Activated CD4-positive, alpha-beta T cell treated with anti-CD3 and anti-CD28 coated beads, Interleukin-2, amount 50 U/mL, for 4 hours (primary cell): ENCODE measurements at places on chromosomes 3 and 15.

GRCh38 chr3:146117406-146118285, 43.3 kb downstream of the PLOD2 start:
- no peak for DNase-seq

DNA sequence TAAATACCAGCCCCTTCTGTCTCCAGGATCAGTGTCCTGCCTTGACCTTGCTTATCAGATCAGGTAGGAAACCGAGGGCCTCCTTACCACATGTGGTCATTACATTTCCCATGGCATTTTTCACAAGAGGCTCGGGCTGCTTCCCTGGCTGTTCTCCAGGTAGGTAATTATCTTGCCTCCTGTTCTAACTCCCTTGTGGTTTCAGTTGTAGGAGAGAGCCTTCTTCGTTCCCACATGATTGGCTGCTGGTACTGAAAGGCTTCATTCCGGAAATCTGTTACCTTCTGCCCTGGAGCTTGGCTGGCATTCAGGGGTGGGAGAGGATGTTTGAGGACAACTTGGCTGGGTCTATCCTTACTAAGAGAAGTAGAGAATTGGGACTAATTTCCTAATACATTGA, 46.8 kb upstream of the RORA start:
- DNase-seq = no peak

- DNase-seq = no peak
These were observed 314.7 kb upstream of the CFAP20DC start for GRCh38 chr3:59364496-59364895.

DNA sequence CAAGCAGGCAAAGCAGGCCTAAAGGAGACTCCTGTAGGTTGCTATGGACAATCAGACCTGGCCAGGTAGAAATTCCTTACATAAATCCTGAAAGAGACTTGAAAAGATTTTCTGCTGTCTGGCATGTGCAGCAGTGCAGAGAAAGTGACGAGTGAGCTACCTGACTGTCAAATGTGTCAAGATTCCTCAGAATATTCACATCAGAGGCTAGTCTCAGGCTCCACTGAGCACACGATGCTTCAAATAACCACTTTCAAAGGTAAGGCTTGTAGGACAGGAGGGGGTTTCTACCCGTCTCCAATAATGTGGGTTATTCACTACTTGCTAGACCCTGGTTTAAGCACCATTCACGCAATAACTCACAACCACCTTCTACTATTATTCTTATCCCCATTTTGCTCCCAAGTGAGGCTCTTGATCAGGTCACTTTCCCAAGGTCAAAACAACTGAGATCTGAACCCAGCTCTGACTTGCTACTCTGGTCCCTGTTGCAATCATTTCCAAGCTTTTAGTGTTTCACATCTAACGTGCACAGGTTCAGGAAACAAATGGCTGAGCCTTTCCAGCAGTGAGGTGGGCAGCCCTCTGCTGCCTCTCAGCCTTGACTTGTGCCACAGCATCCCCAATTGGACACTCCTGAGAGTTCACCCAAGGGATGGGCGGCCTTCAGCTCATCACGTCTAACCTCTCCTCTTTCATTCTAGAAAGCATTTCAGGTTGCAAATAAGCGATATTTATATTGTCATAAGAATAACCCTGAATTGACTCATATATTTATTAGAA, 329.9 kb upstream of the WNT5A start:
- DNase-seq = no peak

DNA sequence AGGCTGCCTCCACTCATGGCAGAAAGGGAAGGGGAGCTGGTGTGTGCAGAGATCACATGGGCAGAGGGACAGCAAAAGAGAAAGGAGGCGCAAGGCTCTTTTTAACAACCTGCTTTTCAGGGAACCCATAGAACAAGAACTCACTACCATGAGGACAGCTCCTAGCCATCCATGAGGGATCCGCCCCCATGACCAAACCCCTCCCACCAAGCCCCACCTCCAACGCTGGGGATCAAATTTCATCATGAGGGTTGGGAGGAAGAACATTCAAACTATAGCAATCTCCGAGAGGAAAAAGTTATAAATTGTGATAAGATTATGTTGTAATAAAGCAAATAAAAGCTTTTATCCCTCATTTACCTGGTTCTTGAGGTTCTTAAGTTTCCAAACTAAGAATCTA, 84.7 kb upstream of the LMCD1 start:
- DNase-seq = no peak

- DNase-seq = peak; percentile 52
These were observed 66.4 kb upstream of the NR2E3 start for GRCh38 chr15:71743861-71744382.

- no peak for DNase-seq
These were observed 53.1 kb upstream of the ULK4 start for GRCh38 chr3:42014921-42015533.

DNA sequence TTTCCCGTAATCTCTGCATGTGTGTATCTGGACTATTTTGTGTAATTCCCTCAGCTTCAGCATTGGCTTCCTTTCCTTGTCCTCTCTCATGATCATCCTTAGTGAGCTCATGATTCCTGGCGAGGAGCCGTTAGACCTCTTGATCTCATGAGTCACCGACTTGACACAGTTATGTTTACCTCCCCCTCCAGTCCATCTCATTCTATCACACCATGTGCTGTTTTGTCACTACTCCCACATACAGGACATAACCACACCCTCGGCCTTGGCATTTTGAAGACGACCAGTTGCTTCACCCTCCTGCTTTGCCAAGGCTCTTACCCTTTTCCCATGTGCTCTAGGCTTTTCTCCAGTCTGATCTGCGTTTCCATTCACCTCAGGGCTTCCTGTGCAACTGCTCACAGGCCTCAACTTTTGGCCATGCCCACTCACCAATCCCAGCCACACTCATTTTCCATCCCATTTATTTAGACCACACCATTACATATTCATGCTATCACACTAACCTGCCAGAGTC, 41.5 kb downstream of the CP start:
- DNase-seq = no peak

DNA sequence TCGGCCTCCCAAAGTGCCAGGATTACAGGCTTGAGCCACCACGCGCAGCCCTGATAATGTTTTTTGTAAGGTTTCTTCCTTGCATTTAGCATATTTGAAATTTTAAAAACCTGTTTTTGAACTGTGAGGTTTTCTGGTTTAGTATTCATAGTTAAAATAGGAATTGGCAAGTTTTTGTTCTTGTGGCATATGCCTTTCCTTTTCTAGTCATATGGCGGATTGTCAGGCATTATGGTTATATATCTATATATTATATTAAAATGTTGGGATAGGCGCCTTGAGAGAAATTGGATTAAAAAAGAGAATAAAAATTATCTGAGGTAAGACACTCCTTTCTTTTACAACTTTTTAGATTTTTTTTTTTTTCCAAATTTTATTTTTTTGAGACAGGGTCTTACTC, 28.4 kb downstream of the FXR1 start:
- DNase-seq = no peak

GRCh38 chr15:92102395-92102755, 248.9 kb downstream of the SLCO3A1 start:
- no peak for DNase-seq

DNA sequence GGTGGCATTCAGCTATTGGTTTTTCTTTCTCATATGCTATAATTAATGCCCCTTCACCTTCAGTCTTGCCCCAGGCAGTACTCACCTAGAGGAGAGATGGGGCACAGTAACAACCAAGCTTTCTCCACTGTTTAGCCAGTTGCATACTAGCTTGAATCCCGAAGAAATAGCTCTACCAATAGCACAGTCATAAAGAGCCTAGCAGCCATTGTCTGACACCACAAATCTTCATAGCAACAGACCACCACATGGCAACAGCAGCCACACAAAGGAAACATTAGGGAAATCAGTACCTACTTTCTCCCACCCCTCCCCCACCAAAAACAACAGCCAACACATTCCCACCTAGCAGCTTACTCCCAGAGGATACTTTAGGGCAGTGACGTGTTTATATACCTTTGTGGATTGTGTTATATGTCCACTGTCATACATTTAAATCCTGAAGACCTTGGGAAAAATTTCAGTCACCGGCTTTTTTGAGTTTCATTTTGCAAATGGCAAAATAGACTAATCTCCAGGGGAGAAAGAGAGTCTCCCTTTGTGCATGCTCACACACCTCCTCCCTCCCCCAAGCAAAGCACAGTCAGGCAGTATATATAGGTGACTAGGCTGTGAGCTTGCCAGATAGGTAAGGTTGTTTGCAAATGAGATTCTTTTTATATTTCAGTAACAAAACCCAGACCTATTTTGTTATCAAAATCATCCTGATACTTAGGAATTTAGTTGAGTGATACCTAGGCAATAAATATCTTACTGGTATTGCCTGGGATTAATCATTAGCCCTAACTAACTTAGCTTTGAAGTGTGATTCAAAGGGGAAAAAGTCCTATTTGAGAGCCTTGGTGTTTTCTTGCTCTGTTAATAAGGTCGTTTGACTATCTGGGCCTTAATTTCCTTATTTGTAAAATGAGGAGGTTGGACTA, 140.6 kb downstream of the RBPMS2 start:
- DNase-seq = no peak

- peak; percentile 51 for DNase-seq
These were observed 794 bp downstream of the LRIG1 start for GRCh38 chr3:66499881-66500575.

DNA sequence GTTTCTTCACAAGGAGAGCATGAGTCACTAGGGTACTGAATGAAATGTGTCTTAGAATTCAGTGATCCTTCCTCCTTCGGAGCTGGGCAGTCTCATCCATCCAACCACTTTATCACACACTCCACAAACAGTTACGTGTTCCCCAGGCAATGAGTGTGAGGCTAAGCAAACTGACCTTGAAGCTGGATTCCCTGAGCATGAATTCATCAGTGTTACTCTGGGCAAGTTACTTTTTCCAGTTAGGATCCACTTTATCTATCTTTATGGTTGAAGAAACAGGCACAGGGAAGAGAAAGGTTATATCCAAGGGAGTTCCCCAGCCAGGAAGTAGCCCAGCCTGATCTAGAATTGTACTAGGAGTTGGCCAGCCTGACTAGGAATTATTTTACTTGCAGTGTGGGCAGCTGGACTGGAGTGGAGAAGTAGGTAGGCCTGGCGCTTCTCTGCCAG, 17.1 kb upstream of the GCNT3 start:
- no peak for DNase-seq

DNA sequence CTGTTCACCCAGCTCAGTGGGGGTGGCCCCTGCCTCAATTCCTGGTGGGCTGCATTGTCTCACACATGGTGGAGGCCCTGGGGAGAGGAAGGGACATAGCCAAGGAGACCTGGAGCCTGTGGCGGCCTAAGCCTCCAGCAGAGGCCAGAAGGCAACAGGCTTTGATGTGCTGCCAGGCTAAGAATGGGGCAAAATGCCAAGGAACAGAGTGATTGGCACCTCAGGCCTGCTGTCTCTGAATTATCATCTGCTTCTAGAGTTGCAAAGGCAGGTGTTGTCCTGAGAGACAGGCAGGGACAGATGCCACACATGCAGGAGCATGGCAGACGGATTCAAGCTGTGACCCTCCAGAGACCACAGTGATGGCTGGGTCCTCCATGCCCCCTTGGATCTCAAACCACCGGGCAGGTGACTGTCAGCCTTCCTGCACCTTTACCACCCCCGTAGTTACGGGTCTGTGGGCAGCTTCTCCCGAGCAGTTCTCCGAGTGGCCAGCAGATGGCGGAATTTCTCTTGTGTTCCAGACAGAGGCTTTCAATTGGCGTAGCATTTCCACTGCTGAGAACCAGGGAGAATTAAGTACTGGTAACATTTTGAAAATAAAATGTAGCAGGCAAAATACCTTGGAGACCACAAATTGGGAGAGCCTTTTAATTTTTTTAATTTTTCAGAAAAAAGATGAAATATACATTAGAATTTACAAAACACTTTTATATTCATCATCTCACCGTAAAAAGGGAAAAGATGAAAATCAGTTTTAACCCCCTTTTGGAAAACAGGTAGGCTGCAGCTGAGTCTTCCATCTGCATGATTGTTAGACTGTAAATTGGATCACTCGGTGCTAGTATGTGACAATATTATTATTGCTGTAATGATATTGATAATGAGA, 525.5 kb upstream of the CFAP20DC start:
- peak; percentile 86 for DNase-seq

DNA sequence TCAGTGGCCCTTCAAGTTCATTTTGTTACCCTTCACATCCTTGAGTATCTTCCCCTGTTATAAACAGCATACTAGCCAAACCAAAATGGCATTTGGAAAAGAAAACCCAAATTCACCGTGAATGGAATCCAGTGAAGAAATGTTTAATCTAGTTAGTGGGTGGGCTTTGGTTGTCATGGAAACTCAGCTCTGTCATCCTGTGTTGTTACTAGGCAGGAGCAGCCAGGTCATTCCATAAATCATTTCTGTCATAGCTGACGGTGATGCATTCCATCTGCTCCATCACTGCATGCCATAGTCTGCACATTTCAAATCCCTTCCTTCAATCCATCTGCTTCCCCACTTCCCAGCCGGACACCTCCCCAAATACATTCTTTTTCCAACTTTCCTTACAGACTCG, 140.4 kb upstream of the CGNL1 start:
- DNase-seq = no peak

GRCh38 chr3:41000471-41000870, 198.8 kb upstream of the CTNNB1 start:
- DNase-seq = no peak

- DNase-seq = no peak
These were observed 72.7 kb upstream of the TAMM41 start for GRCh38 chr3:11919390-11919789.

DNA sequence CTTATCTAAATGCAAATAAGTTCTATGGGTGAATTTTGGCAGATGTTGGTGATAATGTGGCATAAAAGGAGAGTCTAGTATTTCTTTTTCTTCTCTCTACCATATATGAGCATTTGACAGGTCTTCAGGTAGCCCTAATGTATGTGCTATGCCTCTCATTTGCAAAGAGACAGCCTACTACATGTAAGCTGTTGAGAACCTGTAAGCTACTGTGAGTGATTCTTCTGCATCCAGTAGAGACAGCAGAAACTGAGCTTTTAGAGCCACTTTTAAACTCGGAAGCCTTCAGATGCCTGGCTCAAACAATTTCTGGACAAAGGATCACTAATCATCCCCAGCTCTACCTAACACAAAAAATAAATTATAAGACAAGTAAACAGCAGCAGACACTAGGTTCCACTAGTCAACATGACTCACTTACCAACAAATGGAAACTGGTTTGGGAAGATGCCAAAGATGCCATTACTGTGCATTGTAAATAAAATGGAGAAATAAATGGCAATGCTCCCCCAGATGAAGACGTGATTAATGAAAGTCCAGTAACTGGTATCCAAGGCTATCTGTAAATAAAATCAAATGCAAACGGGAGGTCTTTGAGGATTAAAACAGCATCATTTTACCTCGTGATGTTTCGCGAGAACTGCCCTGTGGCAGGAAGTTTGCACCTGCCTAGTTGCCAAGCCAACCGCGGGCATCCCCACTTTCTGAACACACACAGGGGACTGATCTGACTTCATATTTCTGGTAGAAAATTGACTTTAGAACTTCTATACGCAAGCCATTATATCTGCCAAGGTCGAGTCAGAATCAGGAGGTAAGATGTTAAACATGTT, 245.3 kb downstream of the DTWD1 start:
- DNase-seq = no peak

GRCh38 chr3:52679199-52679538, 6.5 kb downstream of the PBRM1 start:
- DNase-seq = no peak

GRCh38 chr3:101216710-101217465, 103.5 kb downstream of the IMPG2 start:
- DNase-seq = no peak
